ENCODE measurements at places on chromosomes 5 and 9.

- no peak for DNase-seq
Measured at GRCh38 chr5:129440424-129440823, 19.7 kb upstream of the ADAMTS19 start.

DNA sequence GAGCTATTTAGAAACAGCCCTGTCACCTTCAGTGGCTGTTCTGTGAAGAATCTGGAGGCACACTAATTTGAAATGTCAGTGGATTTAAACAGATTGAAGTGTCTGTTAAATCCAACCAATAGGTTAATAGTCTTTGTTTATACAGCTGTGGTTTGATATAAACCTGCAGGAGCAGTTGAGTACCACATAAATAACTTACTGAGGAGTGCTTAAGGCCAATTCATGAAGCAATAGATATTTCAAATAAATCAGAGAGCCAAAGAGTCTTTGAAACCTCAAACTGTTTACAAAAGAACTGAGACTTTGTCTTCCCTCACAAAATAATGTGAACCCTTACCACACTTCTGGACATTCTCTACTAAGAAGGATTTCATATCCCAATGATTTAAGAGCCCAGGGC is 111.9 kb downstream of the FEM1C start:
- no peak for DNase-seq

DNA sequence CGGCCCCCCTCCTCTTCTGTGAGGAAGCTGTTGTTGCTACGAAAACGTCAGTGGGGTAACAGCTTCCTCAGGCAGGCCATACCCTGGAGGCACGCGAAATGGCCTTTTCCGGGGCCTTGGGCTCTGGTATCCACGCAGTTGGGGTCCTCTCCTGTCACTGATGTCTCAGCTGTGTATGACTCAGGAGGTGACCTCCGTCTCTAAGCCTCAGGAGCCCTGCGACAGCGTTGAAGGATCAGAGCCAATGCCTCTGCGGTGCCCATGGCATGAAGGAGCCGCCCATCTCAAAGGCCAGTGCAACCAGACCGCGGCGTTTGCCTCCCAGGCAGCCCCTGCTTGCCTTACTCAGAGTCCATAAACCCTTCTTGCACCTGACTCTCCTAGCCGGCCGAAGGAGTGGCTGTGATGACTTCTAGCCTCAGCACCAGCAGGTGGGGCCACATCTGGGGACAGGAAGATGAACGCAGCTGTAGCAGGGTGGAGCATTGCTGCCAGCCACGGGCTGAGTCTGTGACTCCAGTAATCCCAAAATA is 1.0 kb upstream of the MXD3 start:
- no peak for DNase-seq

DNA sequence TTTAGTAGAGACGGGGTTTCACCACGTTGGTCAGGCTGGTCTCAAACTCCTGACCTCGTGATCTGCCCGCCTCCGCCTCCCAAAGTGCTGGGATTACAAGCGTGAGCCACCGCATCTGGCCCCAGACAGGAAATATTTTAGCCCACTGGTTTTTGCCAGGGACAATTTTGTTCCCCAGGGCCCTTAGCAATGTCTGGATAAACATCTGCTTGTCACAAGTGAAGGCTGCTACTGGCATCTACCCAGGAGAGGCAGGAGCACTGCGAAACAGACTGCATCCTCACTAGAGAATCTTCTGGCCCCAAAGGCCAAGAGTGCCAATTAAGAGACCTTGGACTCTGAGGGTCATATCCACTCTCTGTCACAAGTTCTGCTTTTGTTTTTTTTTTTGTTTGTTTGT is 2.4 kb upstream of the TPRN start:
- DNase-seq: no peak

GRCh38 chr5:132418881-132419280 is 49.4 kb downstream of the SLC22A5 start:
- no peak for DNase-seq

DNA sequence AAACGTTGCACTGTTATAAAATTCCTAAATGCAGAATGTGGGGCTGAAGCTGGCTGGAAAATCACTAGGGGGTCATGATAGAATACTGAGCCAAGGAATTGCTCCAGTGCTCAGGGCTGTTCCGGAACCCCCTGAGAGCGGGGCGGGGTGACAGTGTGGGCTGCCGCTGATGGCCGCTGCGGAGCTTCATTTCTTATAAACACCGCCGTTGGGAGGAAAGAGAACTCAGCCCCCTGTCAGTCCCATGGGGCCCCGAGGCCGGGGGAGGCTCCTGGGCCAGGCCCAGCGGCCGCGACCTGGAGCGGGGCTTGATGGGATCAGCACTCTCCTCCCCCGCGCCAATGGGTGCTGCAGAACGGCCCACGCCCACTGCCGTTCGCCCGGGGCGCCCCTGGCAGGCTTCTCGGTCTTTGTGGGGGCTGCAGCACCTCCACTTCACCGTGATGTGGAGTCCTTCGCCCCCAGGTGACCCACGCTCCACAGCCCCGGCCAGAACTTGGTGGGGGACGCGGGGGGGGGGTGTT is 5.2 kb upstream of the IRF1 start:
- DNase-seq: peak; percentile 87

DNA sequence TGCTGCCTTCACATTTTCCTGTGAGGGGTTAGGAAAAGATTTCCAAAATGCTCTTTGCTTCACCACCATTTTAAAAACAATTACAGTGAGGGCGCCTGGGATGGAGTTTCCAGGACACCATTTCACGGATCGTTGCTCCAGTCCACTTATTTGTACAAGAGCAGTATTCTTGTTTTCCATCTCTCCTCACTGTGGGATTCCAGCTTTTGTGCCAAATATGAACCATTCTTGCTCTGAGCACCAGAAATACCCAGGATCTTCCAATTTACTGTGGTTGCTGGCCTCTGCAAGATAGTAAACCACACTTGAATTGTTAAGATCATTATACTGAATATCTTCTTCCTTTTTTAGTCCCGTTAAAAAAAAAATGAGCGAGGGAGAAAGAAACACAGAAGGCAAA is 899.5 kb downstream of the TLE1 start:
- no peak for DNase-seq

DNA sequence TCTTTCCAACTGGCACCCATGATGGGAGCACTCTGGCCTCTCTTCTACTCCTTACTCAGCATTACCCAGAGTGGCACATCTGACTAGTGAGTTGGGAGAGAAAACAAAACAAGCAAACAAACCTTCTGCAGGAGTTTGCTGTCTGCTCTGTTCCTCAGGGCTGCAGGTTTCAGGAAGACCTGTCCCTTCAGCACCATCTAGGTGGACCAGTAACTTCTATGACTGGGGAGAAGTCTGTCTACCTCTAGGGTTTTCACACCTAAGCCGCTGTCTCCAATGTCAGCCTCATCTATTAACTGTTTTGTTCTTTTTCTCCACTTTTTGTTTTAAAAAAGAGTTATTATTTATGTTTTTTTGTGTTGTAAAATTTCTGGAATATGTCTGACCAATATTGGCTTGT is 58.7 kb downstream of the RAB3C start:
- no peak for DNase-seq

- DNase-seq: no peak
Measured at GRCh38 chr5:71483355-71483754, 27.9 kb downstream of the BDP1 start.

- DNase-seq: no peak
Measured at GRCh38 chr9:74245866-74246497, 251.2 kb upstream of the RORB start.

GRCh38 chr5:172764861-172765765 is 5.9 kb downstream of the DUSP1 start:
- DNase-seq: peak; percentile 98

DNA sequence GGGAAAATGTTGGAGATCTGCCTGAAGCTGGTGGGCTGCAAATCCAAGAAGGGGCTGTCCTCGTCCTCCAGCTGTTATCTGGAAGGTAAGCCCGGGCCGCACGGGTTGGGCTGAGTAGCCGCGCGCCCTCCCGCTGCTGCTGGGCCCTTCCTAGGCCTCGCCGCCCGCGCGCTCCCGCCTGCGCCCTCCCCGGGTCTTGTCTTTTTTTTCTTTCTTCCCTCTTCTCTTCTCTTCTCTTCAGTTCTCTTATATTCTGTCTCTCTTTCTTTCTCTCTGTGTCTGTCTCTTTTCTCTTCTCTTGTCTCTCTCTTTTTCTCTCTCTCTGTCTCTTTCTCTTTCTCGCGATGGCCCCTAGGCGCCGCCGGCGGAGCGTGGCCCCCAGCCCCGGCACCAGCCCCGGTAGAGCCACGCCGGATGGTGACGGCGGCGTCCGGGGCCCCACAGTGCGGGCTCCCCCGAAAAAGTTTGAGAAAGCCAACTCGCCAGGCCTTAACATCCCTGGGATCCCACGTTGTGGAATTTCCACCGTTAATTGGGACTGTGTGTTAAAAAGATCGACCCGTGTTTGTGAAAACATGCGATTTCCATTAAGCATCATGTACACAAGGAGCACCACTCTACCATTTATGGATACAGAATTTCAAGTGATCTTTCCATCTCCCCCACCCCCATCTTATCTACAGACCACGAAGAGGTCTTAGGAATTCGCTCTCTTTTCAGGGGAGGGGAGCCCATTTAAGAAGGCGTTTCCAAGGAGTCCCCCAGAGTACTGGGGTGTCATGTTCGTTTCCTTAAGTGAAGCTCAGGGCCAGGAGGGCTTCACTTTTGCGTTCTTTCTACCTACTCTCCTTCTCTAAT is 616 bp downstream of the ABL1 start:
- DNase-seq: peak; percentile 61

GRCh38 chr5:74294231-74294705 is 346.3 kb downstream of the ENC1 start:
- no peak for DNase-seq

GRCh38 chr5:67211926-67212325 is 15.3 kb upstream of the CD180 start:
- peak; percentile 17 for DNase-seq

- DNase-seq: no peak
Measured at GRCh38 chr5:176624938-176625337, 5.4 kb downstream of the SNCB start.

GRCh38 chr5:54217826-54218503 is 92.4 kb downstream of the ARL15 start:
- no peak for DNase-seq

GRCh38 chr9:32551276-32552051 is 663 bp upstream of the SMIM27 start:
- DNase-seq: no peak

DNA sequence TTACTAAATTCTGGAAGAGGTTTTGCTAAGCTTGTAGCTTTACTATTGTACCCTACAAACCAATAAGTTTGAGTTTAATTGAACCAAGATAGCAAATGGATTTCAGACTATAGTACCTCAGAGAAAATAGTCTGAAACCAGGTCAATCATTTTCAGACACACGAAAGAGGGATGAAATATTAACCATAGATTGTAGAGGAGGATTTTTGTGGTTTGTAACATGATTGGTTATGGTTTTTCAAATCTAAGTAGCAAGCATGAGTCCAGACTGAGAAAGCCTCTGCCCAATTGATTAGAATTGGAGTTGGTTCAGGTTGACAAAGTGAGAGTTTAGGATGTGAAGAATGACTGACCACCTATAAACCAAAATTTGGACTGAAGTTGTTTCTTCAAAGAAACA is 562.7 kb upstream of the DMAC1 start:
- no peak for DNase-seq

- DNase-seq: no peak
Measured at GRCh38 chr9:27532046-27532445, 2.4 kb upstream of the MOB3B start.
